ENCODE measurements at places on chromosomes 6 and 20.

- no peak for DNase-seq
These were observed 125.6 kb downstream of the TSHZ2 start for GRCh38 chr20:53097791-53098190.

GRCh38 chr6:22146931-22147701 lies 149.7 kb downstream of the PRL start:
- no peak for DNase-seq

DNA sequence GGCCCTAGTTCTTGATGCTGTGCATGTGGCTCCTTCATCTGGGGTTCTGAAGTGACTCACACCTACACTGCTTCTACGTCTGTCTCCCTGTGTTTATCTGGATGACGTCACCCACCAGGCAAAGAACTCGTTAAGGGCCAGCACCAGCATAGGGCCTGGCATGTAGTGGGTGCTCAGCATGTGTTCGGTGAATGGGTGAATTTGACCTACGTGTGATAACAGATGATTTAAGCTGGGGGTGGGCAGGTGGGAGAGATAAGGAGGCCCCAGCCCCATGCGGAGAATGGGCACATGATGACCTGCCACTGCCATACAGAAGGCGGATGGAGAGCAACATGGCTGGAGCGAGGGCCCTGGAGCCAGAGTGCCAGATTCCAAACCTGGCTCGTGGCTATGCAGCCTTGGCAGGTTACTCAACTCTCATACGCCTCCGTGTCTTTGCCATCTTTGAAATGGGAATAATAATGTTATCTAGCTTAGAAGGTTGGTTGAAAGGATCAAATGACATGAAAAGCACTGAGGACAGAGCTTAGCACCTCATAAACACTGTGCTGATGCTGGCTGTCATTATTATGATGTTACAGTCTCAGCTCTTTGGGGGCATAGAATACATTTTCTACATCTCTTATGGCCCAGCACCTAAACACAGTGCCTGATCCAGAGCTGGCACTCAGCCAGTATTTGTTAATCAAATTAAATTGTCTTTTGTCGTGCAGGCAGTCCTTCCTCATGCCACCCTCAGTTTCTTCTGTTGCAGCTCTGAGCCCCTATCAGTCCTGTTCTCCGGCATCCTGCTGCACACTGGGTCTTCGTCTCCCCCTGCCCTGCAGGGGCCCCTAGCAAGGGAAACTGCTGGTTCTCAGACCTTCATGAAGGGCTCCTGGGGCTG lies 39.6 kb downstream of the VEGFA start:
- DNase-seq = no peak

DNA sequence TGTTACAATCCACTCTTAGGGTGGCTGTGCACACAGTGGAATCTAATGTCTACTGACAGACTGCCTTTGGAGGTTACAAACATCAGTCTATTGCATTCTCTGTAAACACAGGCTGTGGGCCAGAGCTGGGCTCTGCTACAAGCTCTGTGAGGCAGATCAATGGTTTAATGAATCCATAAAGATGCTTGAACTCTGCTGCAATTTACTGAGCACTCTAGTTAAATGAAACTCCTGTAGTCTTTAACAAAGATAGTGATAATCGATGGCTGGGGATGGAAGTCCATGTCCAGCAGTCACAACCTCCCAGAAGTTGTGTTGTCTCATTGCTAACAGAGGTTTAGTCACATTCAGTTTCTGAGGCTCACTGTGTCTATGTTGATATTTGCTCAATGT lies 50.5 kb downstream of the SOBP start:
- no peak for DNase-seq

DNA sequence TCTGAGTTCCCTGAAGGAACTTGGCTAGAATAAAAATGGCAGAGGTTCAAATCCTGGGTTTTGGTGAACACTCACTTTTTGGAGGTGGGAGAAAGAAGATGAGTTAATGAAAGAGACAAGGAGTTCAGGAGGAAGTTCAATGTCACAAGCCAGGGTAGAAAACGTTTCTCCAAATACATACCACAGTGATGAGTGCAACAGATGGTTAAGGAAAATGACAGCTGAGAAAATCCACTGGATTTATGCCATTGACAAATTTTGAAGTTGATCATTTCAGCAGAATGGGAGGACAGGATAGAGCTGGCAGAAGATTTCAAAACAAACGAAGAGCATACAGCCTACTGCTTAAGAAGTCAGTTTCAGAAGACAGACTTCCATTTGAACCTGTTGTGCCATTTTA lies 122.7 kb downstream of the GFRAL start:
- DNase-seq = no peak

DNA sequence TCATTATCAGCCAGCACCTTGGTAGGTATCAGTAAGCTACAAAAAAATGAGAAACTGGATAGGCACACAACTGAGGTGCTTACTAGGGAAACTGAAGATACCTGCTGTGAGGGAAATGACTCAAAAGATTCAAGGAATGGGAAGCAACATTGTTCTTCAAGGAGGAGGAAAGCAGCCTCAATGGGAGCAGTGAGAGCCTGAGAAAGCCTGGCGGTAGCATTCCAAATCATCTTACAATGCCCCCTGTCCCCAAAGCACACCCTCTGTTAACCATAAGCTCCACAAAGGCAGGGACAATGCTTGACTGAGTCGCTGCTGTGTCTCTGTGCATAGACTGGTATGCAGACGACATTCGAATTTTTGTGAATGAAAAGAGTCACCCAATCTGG lies 10.6 kb downstream of the PKHD1 start:
- DNase-seq = no peak

GRCh38 chr20:61938839-61939690 lies 126.6 kb downstream of the TAF4 start:
- no peak for DNase-seq

- DNase-seq = no peak
These were observed 5.2 kb downstream of the MRPS10 start for GRCh38 chr6:42212442-42212841.

DNA sequence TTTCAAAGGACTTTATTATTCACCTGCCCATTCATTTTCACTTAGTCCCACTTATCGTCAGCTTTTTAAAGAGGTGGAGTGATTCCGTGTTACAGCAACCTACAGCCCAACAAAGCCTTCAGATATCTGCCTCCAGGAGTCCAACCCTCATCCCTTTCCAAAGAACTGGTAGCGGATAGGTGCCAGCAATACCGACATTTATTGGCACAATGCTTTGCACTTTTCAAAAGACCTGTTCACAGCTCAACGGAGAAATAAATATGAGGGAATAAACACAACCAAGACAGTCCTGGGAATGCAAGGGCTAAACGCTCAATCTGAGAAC lies 819 bp upstream of the MTRF1L start:
- DNase-seq = no peak

DNA sequence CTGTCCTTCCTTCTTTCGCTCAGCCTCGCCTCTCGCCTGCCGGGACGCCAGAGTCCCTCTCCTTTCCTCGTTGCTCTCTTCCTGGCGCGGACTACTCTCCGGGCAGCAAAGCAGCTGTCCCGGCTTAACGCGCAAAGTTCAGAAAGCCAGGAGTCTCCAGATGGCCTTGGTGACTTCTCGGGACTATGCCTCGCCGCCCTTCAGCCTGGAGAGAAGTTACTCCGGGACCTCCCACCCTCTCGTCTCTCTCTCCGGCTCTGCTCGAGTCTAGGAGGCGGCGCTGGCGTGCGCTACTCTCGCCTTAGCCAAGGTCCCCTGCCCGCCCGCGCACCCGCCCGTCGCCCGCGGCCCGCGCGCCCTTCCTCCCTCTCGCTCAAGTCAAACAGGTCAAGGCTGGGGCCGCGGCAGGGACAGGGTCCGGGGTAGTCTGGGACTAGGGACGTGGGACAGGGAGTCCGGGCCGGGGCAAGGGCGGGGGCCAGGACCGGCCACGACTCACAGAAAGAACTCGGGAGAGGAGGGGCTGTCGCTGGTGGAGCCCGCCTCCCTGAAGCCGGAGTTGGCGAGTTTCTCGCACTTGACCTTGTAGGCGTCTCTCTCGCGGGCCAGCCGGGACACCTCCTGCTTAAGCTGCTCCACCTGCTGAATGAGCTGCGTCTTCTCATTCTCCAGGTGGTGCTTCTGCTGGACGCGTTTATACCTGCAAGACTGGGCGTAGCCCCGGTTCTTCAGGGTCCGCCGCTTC lies 1.5 kb downstream of the MAFB start:
- no peak for DNase-seq

Data from stimulated activated CD4-positive, alpha-beta T cell treated with anti-CD3 and anti-CD28 coated beads, TNF-alpha, amount 100 ng/mL, for 1 hour (primary cell).